ENCODE measurements at places on chromosomes 3 and 15.

DNA sequence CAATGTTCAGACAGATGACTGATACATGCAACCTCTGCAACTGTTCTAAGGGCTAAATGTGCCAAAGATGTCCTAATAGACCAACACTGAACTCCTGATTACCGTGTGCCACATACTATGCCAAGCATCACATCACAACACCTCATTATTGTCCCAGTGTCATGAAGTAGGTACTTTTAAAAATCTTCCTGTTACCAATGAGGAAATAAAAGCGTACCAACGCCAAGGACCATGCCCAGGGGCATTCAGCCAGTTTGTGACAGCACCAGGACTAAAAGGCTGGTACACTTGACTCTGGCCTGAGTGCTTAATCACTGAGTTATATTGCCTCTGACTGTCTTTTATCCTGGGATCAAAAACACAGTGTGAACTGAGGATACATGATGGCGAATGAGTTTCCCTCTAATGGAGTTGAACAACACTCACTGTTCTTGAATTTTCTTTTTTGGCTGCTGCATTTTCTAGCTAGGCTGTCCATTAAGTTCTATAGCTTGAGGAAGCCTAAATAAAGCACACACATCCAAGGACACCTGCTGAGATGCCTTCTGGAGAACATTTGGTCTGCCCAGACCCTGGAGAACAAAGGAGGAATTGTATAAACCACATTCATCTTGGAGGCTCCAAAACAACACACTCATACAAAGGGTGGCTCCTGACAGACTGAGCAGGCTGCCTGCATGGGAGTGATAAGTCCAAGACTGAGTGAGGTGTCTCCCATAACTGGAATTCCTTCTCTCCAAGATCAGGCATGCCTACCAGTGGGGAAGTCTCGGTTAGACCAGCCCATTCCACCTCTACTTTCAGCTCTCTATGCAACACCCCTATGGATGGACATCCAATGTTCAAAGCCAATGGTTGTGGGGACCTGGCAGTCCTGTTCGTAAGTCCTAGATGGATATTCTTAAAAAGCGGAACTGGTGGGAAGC, 126.7 kb upstream of the PRICKLE2 start:
- DNase-seq = no peak

- DNase-seq = no peak
Measured at GRCh38 chr3:69986419-69986818, 13.1 kb upstream of the SAMMSON start.

- no peak for DNase-seq
Measured at GRCh38 chr3:152309031-152309430, 40.3 kb downstream of the MBNL1 start.

- DNase-seq = no peak
Measured at GRCh38 chr15:94412979-94413746, 181.8 kb downstream of the MCTP2 start.

GRCh38 chr3:187919544-187919943, 174.3 kb upstream of the BCL6 start:
- DNase-seq = no peak

- DNase-seq = no peak
Measured at GRCh38 chr3:126358038-126358815, 1.0 kb upstream of the KLF15 start.

- DNase-seq = no peak
Measured at GRCh38 chr15:43086551-43086950, 19.3 kb downstream of the UBR1 start.

- no peak for DNase-seq
Measured at GRCh38 chr15:68614286-68615035, 35.7 kb downstream of the CORO2B start.

DNA sequence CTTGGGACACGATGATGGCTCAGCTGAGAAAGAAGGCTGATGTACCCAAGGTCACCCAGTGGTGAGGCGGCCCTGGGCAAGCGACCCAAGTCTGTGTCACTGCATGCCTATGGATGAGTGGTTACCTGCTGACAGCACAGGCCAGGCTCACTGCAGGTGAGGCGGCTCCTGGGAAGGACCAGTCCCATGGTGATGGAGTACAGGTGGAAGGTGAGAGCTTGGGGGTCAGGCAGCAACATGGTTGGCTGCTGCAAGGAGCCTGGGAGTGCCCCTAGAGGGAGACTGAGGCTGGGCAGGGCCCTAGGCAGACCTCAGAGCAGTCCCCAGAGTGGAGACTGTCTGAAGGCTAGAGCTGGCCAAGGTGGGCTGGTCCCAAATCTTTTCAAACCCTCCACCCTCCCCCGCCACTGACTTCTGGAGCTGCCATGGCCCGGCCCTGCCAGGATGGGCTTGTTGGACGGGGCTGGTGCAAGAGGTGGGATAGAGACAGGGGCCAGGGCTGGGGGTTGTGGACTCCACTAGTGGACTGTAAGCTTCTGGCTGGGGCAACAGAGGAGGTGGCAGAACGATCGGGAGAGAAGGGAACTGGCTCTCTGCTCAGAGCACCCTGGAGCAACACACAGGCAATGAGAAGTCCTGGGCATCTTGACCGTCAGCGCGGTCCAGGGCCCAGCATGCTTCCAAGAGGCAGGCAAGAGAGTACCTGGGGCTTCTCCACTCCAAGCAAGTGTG, 72.5 kb upstream of the SLC6A11 start:
- no peak for DNase-seq

- DNase-seq = no peak
Measured at GRCh38 chr3:58737644-58738043, 71.1 kb upstream of the FAM3D start.

DNA sequence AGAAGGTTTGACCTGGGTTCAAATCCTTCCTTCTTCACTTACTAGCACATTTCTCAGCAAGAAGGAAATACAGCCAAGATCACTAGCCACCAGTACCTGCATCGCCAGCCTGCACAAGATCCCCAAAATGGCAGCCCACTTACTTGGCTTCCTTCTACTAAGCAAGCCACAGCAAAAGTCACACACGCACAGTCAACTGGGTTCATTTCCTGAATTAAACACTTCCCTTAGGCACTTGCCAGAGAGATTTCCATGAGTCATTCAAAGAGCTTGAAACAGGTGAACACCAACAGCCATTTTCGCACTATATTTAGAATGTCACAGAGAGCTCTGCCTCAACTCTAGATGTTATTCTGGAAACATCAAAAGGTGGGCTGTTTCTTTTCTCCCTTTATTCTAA, 42.6 kb downstream of the MGLL start:
- no peak for DNase-seq

- no peak for DNase-seq
Measured at GRCh38 chr3:140706360-140706759, 28.5 kb downstream of the TRIM42 start.

- no peak for DNase-seq
Measured at GRCh38 chr3:85304360-85304964, 345.7 kb downstream of the CADM2 start.

GRCh38 chr15:41072013-41072412, 44.1 kb downstream of the INO80 start:
- no peak for DNase-seq

DNA sequence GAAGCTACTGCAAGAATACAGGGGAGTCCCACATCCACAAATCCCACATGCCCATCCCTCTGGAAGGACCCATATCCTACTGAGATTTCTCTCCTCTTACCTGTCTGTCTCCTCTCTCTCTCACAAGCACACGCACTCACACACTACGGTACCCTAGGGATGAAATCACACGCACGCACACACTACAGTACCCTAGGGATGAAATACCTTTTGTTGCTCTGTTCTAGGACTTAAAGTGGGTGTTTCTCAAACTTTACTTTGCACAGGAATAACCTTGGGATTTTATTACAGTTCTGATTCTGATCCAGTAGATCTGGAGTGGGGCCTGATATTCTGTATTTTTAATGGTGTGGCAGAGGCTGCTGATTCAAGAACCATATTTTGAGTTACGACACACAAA, 622.2 kb upstream of the ZNF385D start:
- no peak for DNase-seq

DNA sequence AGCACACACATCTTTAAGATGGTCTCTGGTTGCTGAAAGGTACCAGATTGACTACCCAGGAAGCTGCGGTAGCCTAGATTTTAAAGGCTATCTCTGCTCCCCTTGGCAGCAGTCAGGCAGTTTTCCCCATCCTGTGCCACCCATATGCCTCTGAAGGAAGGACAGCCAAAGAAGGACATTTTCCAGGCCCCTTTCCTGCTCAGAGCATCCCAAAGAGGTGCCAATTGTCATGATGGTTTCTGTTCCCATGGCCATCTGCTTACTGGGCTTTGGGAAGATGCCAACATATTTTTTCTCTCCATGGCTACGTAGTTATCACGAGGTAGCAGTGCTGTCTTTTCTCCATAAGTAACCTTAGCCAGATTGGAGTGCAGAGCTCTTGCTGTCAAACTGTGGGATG, 39.7 kb downstream of the UNC13C start:
- DNase-seq = no peak

DNA sequence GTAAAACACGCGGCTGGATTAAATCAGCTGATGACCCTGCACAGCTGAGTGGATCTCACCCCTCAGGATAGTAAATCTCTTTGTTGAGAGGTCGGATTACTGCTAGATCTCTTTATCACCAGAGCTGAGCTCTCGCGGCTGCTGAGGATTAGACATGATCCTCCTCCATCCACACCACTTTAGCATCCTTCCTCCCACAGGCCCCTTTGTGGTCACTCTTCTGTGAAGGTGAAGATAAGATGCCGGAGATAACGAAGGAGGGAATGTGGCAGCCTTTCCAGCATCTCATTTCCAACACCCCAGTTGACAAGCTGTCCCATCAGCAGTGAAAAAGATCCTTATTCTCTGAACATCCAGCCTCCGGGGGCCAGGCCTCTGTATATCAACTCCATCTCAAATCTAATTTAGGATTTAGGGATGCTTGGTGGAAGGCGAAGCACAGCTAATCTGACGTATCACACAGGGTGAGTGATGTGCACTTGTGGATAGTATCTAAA, 47.5 kb upstream of the SELENOK start:
- DNase-seq = no peak

- DNase-seq = no peak
Measured at GRCh38 chr3:197501496-197501878, 54.3 kb downstream of the BDH1 start.

DNA sequence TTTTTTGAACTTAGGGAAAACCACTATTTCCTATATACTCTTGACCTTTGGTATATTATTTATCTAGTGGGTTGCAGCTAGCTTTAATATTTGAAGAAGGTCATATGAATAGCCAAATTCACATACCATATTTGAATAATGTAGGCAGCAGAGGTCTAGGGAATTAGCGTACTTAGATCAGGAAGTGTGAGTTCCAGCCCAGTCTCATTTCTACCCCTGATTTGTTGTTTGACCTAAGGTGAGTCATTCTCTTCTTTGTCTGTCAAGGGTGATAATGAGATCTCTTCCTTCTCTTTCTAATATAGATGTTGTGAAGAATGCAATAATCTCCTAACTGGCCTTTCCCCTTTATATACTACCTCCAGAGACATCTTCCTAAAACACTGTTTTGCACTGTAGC, 36.6 kb upstream of the ZPLD1 start:
- DNase-seq = no peak

DNA sequence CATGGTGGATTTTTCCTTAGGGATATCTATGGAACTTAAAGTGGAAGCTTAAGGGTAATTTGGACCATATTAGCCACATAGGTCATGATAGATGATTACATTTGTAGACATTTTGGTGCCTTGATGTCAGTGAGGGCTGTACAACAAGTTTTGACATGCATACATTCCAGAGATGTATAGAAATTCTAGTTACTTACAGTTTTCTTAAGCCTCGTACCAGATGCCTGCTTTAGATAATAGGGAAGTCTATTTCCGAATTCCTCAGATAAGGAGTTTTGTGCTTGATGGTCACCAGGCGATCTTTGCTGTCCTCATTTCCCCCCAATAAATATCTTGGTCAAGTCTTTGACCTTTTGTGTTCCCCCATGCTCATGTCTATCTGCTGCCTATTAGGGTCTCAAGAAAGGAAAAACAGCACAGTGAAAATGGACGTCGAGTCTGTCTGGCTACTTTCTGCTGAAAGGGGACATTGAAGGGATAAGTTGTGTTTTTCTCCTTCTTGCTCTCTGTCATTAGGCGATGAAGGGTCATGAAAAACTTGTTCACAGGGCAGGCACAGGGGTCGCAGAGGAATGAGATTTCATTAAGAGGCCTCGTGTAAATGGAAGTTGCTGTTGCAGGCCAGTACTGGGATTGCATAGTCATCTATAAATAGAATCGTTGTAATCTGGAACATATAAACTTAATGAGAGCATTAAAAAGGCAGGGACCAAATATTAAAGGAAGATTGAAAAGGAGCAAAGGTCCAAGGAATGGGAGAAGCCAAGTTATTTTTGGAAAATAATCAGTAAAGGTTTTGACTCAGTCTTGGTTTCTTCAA, 20.0 kb upstream of the SENP7 start:
- DNase-seq = no peak

GRCh38 chr15:56351957-56352506, 13.2 kb upstream of the TEX9 start:
- no peak for DNase-seq

GRCh38 chr3:32334675-32335074, 57.0 kb upstream of the CMTM7 start:
- DNase-seq = no peak

GRCh38 chr3:29649815-29650547, 369.1 kb downstream of the RBMS3 start:
- DNase-seq = no peak

GRCh38 chr3:197599089-197599765, 43.5 kb upstream of the BDH1 start:
- peak; percentile 74 for DNase-seq

- DNase-seq = no peak
Measured at GRCh38 chr3:39184081-39184967, 8.1 kb downstream of the XIRP1 start.

DNA sequence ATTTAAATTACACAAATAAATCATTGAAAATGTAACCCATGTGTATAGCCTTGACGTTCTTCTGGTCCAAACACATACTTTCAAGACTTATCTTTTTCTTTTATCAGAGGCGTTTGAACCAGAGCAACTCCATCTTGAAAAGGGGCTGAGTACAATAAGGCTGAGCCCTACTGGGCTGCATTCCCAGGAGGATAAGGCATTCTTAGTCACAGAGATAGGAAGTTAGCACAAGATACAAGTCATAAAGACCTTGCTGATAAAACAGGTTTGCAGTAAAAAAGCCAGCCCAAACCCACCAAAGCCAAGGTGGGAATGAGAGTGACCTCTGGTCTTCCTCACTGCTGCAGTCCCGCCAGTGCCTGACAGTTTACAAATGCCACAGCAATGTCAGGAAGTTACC, 101.0 kb upstream of the IGSF10 start:
- DNase-seq = no peak

DNA sequence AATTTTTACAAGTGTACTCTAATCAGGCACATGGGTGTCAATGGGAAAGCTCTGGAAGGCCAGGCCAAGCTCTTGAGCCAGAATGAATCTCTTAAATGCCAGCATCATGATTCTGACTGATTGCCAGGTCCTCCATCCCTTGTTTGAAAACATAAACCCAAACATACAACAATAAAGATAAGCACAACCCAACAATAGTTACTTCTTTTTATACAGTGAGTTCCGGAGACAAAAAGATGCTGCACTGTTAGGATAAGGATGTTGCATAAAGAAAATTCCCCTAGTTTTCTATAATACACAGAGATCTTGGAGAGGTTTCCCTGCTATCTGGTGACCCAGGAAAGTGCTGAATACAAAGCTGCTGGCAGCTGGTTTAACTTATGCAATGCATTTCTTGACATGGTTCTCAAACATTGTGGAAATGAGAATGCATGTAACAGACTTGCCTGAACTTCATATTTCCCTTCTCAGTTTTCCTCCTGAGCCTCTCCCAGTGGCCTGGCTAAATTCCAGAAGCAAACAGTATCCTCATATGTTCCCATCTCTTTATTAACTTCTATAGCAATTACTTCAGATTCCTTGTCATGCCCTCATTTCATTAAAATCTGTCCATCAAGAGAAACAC, 180.1 kb upstream of the PRICKLE2 start:
- DNase-seq = no peak

- DNase-seq = no peak
Measured at GRCh38 chr3:2784627-2785026, 325.5 kb downstream of the IL5RA start.
